ENCODE measurements at places on chromosomes 3 and 15.

GRCh38 chr3:62928256-62928655 lies 53.0 kb upstream of the CADPS start:
- DNase-seq = no peak

DNA sequence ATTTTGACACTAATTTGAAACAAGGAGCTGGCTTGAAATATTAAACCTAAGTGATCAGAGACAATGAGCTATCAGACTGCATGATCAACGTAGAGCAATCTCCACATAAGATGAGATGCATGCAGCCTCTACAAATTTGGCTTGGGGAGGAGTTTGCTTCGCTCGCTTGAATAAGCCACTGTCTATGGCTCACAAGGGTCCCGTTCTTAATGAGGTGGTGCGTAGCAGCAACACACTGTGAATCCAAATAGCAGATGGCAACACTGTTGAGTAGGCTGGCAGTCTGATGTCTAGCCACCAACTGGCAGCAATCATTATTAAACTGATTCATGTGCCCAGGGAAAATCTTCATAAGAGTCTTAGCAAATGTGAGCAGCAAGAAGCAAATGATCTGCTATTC lies 125.4 kb upstream of the CCDC54 start:
- no peak for DNase-seq

DNA sequence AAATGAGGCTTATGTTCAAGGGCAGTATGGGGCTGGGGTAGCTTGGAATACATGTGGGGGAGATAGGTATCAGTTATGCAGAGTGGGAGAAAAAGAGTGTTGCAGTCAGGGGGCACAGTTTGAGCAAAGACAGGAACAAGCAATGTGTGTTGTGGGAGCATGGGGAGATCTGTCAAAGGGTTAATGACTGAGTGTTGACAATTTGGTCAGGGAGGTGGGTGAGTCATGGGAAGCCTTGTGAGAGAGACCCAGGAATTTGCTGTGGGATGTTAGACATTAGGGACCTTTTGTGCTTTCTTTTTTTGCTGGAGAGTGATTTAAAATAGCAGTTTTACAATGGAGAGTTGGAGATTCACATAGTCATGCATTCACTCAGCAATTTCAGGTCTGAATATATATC lies 221.6 kb upstream of the NR2E3 start:
- no peak for DNase-seq

GRCh38 chr15:89364741-89365450 lies 30.3 kb upstream of the POLG start:
- no peak for DNase-seq

DNA sequence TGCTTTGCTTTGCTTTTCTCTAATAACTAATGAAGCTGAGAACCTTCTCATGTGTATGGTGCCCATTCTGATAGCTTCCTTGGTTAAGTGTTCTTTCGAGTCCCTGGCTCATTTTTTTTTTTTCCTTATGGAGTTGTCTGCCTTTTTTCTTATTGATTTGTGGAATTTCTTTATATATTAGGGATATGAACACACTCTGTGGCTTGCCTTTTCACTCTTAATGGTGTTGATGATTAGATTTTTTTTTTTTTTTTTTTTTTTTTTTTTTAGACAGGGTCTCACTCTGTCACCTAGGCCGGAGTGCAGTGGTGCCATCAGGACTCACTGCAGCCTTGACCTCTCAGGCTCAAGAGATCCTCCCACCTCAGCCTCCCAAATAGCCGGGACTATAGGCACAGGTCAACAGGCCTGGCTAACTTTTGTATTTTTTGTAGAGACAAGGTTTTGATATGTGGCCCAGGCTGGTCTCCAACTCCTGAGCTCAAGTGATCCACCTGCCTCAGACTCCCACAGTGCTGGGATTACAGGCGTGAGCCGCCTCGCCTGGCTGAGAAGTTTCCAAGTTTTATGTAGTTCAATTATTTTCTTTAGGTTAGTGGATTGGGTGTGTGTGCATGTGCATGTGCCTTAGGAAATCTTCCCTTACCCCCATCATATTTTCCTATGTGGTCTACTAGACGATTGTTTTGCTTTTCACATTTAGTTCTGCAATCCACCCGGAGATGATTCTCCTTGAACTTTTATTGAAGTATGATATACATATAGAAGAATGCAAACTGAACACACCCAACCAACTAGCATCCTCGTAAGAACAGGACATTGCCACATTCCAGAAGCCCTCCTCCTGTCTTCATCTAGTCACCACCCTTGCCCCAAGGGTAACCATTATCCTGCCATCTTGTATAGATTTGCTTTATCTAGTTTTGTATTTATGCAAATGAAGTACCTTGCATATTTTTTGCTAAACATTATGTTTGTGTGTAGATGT lies 1.7 kb upstream of the SNRPA1 start:
- DNase-seq = no peak

DNA sequence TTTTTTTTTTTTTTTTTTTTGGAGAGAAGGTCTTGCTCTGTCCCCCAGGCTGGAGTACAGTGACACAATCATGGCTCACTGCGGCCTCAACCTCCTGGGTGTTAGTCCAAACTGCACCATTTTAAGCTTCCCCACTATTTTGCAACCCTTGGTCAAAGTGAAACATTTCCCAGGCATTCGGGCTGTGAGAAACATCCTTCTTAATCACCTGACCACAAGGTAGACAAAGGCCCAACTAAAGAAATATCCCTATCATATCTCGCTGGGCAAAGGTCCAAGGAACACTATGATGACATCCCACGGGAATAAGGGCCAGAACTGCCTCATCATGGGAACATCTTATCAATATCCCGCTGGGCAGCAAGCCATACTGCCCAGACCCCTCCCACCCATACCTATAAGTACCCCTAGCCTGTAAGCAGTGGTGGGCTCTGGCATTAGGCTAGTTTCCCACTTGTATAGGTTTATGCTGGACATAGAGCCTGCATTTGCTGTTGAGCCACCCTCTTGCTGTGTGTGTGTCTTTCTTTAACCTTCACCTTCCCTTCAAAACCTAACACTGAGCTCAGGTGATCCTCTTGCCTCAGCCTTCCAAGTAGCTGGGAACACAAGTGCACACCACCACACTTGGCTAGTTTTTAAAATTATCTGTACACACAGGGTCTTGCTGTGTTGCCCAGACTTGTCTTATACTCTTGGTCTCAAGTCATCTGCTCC lies 95.2 kb downstream of the SEMA5B start:
- no peak for DNase-seq

DNA sequence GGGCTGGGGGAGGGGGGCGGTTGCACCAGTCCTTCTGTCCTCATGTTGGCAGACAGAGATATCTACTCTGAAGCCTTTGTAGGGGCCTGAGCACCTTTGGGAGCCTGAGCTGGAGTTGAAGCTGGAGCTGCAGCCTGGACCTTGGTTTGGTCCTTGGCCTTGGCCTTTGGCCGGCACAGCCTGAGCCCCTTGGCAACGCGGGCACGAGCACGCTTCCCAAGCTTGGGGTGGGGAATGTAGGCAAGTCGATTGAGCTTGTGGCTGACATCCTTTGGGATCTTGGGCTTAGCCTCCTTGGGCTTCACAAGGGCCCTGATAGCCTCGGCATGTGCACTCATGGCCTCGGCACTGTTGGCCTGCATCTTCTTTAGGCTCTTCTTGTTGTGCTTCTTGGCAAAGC lies 8.1 kb upstream of the ST6GAL1 start:
- DNase-seq = no peak

GRCh38 chr15:90948506-90948905 lies 6.2 kb upstream of the RCCD1 start:
- no peak for DNase-seq

GRCh38 chr3:49663831-49664230 lies 10.3 kb upstream of the APEH start:
- DNase-seq = no peak

DNA sequence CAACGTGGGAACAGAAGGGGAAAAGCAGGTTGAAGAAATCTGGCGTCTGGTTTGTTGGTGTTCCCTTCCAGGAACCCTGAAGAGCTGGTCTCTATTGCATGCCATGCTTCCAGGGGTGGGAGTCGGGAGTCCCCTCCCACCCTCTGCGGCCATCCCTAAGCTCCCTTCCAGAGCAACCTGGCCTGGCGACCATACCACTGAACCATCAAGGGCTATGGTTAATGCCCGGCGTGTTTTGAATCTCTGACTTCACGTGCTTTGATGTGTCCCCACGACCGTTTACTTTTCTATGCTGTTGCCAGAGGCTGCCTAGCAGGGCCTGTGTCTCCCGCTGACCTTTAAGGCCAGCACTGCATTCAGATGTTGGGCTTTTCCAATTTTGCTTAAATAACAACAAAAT lies 696 bp upstream of the SNRK start:
- DNase-seq = no peak

- DNase-seq = no peak
Measured at GRCh38 chr15:32786906-32787305, 69.1 kb downstream of the GREM1 start.

- DNase-seq = no peak
Measured at GRCh38 chr15:41810651-41811431, 17.1 kb upstream of the JMJD7 start.

DNA sequence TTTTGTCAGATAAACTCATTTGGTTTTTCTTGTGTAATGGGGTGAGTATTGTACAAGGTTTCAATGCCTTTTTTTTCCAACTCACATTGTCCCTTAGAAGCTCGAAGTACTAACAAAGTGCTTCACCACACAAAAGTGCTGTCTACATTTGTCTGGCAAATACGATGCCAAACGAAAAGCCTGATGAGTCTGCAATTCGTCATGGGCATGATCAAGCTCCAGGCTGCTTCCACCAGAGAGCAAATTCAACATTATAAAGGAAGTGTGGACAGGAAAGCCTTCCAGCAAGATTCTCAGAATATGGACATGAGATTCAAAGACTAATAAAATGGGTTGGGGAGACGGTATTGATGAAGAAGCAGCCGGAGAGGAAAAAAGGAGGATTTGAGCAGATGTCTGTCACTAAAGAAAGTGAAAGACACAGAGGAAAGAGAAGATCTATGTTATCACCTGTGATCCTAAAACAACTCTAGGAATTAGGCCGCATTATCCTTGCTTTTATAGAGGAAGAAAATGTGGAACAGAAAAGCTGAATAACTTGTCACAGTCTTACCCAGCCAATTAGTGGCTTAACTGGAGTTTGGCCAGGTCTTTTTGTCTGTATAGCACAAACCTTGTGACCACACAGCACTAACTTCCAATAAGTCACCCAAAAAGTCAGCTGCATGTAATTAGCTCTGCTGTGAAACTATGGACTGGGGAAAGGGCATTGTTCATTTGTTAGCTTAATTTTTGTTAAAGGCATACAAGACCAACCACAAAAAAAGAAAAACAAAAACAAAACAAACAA lies 494.8 kb downstream of the FHIT start:
- DNase-seq = no peak

GRCh38 chr3:141291559-141292355 lies 60.1 kb downstream of the PXYLP1 start:
- DNase-seq = no peak

- DNase-seq = no peak
Measured at GRCh38 chr15:72770673-72771328, 12.8 kb downstream of the ADPGK start.

DNA sequence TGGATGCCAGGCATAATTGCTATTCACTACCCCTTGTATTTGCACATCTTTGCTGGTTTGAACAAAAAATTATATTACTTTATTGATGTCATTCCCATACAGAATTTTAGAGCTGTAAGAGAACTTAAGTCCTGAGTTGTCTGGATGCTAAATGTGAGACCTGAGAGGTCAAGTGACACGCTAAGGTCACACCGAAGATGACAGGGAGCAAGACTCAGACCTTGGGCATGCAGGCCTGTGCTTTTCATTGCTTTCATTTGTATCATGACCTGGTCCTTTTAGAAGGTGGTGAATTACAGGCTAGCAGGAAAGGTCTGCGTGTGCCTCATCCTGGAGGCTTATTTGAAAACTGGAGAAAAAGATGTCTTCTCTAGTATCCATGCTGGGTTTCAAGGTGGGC lies 312.0 kb upstream of the RASGRP1 start:
- DNase-seq = no peak

DNA sequence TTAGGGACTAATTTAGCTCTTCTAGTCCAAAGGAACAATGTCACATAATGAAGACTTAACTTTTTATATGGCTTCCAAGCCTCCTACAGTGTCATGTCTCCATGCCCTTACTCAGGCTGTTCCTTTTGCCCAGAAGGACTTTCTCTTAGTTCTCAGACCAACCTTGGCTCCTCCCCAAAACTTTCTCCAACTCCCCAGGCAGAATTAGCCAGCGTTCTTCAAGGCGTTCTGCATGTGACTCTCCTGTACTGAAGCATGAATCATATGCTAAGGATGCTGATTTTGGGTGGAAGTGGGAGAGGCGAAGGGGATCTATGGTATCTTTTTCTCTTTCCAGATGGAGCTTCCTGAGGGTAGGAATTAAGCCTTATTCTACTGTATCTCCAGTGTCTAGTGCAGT lies 335.1 kb upstream of the ICE2 start:
- no peak for DNase-seq

GRCh38 chr3:30924763-30925162 lies 30.3 kb upstream of the GADL1 start:
- DNase-seq = no peak

DNA sequence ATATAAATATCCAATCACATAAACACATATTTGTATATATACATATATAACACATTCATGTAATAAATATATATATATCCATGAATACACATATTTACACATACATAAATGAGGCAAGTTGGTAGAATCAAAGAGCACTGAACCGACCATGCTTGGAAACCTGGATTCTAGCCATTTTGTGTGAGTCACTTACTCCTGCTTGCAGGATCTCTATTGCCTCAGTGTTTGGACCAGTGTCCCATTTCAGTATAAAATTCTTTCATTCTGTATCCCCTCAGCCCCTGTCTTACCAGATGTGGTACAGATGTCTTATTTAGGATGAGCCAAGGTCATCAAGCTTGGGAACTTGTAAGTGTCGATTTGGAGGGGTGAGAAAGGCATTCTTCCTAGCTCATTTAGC lies 391.4 kb upstream of the FRG2C start:
- DNase-seq = no peak

GRCh38 chr15:94414916-94415315 lies 183.6 kb downstream of the MCTP2 start:
- no peak for DNase-seq

GRCh38 chr3:86782286-86782685 lies 208.7 kb downstream of the VGLL3 start:
- no peak for DNase-seq

DNA sequence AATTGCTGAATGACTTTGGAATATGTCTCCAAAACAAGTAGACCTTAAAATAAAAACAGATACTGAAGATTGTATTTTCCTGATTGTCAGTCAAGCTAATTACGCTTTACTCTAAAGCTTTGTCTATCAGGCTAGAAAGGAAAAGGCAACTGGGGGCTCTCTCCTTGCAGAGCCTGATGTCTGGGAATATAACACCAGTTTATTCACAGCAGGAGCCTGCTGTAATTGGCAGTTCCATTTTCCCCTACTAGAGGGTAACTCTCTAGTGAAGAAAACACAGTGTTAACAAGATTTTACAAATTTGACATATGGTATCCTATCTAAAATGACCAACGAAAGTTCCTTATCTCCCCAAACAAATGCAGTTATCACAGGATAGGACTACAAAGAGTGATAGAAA lies 158.8 kb downstream of the PDZRN3 start:
- no peak for DNase-seq

DNA sequence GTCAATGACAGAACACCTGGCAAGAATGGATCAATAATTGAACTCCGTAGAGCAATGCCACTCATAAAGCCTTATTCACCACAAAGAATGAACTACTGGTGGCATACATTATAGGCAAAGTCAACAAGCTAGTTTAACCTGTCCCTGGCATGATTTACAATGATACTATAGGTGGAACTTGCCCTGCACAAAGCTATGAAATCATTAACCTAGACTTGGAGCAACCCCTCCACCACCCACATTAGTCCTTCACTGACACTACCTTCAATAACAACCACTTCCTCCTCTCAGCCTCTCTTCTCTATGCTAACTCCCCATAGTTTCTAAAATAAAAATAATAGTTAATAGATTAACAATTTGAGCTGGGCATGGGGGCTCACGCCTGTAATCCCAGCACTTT lies 54.4 kb downstream of the ACAP2 start:
- no peak for DNase-seq

Data from activated effector memory CD4-positive, alpha-beta T cell treated with anti-CD3 and anti-CD28 coated beads, Interleukin-2, amount 50 U/mL, for 16 hours (primary cell).